ENCODE measurements at places on chromosomes 1 and 21.

DNA sequence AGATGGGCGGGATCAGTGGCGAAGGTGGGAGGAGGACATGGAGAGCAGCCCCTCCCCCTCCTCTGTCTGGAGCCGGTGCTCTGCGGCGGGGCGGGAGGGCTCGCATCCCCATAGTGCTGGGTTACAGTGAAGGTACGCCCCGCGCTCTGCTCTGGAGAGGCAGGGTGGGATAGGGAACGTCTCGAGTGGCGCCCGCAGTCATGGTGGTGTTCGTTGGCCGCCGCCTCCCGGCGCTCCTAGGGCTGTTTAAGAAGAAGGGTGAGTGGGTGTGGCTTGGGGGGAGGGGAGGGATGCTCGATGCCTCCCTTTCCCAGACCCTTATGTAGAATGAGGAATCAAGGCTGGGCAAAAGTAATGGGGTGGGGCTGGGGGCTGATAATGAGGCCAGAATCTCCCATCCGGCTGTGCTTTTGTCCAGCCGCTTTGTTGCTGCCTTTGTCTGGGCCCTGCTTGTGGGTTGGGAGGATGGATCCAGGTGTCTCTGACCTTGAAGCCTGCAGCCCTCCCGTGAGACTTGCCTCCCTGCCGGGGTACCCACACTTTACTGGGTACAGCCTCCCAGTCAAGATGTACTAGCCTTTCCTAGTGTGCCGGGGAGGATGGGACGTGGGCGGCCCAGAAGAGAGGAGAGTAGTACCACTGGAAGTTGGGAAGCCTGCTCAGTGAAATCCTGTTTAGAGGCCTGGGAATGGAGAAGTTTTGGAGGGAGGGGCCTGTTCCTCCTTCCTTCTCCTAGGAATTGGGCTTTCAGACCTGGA lies 51.4 kb downstream of the YARS1 start:
- DNase-seq = no peak

DNA sequence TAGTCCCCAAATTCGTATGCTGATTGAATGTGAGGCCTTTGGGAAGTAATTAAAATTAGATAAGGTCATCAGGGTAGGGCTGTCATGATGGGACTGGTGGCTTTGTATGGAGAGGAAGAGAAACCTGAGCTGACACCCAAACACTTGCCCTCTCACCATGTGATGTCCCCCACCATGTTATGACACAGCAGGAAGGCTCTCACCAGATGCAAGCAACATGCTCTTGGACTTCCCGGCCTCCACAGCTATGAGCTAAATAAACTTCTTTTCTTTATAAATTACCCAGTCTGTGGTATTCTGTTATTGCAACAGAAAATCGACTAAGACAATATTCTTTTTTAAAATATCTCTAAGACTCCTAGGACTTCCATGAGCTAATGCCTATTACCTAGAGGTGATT lies 43.6 kb upstream of the GUCA2B start:
- no peak for DNase-seq

- DNase-seq = no peak
Observed at GRCh38 chr1:53807916-53808315, 30.2 kb downstream of the NDC1 start.

DNA sequence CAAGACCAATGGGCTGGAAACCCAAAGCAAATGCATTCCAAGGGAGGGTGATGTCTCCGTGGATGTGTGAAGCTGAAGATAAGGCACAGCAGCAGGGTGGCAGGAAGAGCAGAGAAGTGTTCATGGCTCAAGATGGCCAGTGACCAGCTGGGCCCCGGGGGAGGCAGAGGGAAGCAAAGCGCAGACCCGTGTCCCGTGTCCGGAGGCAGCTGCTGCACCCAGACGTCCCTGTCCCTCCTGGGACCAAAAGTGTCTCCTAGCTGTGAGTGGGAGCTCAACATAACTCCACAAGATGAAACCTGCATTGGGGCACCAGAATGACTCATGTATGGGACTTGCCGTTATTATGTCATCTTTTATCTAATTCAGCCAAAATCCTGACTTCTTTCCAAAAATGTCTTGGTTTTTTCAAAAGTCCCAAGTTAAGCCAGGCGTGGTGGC lies 118.2 kb downstream of the RIPK4 start:
- no peak for DNase-seq

DNA sequence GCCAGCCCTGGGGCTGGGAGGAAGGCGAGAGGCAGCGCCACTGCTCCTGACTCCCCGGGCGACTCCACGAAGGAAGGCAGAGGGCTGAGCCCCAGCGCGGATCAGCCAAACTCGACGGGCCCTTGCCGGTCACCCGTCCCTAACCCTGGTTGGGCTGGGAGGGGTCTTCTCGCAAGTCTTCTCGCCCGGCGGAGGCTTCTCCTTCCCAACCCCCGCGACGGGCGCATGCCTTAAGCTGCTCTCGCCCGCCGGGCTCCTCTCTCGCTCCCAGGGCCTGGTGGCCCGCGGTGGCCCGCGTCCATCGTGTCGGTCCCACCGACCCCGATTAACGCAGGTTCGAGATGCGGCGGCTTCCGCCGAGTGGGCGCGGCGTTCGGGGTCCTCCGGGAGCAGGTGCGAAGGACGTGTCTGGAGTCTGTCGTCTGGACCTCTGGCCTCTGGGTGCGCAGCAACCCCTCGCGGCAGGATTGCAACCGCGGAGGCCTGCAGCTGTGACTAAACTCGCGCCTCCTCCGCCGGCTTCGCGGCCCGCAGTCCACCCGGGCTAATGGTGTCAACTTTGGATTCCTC lies 29.0 kb upstream of the PPM1J start:
- no peak for DNase-seq

GRCh38 chr1:117964290-117965038 lies 34.9 kb downstream of the WDR3 start:
- no peak for DNase-seq

DNA sequence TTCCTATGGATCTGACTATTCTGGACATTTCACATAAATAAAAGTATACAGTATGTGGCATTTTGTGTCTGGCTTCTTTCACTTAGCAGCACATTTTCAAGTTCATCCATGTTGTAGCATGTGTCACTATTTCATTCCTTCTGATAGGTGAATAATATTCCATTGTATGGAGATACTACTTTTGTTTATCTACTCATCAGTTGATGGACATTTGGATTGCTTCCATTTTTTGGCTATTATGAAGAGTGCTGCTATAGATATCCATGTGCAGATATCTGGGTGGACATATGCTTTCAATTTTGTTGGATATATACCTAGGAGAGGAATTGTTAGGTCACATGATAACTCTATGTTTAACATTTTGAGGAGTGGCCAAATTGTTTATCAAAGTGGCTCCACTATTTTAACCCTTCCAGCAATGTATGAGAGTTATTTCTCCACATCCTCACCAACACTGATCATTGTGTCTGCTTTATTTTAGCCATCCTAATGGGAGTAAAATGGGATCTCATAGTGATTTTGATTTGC lies 21.9 kb upstream of the MEF2D start:
- DNase-seq = no peak

DNA sequence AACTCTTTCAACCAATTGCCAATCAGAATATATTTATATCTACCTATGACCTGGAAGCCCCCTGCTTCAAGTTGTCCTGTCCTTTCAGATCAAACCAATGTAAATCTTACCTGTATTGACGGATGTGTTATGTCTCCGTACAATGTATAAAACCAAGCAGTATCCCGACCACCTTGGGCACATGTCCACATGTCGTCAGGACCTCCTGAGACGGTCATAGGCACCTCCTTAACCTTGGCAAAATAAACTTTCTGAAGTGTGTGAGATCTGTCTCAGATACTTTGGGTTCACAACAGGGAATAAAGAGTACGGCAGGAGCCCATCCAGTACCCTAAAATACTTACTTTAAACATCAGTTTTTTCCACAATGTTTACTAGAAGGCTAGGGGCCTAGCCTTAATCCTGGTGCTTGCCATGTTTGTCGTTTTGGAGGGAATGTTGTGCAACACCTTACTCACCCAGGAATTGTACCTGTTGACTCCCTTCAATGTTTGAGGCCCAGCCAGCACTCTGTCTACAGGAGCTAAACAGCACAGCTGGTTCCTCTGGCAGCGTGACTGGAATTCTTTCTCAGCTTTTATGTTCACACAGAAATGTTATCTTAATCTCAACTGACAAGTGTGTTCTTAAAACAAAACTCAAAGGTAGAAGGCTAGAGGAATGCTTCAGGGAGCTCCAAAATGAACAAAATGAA lies 90.8 kb upstream of the USP25 start:
- DNase-seq = no peak

DNA sequence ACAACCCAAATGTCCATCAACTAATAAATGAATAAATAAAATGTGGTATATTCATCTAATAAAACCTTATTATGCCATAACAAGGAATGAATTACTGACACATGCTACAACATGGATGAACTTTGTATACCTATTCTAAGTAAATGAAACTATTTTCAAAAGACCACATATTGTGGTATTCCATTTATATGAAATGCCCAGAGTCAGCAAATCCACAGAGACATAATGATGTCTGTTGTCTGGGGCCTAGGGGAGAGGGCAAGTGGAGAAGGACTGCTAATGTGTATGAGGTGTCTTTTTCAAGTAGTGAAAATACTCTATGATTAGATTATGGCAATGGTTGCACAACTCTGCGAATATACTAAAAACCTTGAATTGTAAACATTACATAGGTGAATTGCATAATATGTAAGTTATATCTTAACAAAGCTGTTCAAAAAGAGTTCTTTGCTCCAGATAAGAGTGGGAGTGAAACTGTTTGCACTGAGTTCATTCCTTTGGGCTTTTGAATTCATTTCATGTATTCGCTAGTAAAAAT lies 464.2 kb downstream of the NUF2 start:
- no peak for DNase-seq

DNA sequence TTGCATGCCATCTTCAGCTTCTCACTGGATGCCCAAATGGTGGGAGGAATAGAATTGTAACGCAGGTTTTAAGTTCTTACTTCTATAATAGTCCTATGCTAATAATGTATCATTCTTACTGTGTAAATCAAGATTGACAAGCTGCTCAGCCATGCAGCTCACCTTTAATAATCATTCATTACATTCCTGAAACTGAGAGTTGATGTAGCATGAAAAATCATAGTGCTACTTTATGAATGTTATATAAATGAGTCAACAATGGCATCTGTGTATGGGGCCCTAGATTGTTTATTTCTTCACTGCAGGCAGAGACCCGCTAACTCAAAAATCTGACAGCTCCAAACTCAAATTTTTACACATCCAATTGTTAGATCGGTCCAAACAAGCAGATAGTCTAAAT lies 34.4 kb downstream of the FH start:
- DNase-seq = no peak

DNA sequence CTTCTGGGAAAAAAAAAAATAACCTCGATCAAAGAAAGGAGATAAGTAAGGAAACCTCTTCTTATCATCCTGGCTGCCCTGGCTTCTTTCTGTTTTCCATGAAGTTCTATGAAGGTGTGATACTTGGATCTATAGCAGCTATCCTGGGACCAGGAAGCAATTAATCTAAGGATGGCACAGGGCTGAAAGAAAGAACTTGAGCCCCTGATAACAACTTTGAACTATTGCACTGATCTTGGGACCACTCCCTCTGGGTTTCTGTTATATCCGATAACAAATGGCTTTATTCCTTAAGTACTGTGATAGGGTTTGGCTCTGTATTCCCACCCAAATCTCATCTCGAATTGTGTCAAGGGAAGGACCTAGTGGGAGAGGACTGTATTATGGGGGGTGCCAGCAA lies 104.1 kb downstream of the DAB1 start:
- no peak for DNase-seq

- DNase-seq = no peak
Observed at GRCh38 chr1:1001057-1001783, 1.3 kb upstream of the HES4 start.

DNA sequence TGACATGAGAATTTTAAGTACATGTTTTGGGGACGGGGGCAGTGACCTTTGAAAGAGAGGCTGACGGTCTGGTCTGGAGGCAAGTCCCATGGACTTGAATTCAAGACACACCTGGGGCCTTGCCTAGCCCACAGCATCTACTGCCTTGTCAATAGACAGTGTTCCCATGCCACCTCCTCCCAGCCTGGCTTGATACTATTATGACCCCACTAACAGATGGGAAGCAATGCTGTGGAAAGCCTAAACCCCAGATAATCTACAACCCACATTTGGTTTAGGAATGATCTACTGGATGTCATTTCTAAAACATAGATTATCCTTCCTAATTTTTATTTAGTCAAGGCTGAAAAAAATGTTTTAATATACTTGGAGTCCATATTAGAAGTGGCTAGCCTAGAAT lies 17.8 kb upstream of the NFASC start:
- no peak for DNase-seq

DNA sequence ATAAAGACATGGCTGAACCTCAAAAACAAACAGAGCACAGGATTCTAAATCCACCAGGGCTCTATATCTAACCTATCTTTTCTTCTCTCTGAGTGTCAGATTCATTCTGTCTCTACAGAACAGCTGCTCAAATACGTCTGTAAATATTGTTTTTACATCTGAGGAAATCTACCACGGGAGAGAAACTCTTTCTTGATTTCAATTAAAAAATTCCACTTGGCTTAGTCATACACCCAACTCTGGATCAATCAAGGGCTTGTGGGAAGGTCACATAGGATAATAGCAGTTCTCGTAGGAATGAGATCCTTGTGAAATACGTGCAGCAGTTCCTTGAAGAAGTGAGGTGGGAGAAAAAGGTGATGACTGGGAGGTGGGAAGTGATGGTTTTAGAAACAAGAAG lies 1355.7 kb upstream of the ADGRL2 start:
- no peak for DNase-seq

GRCh38 chr1:19036813-19037605 lies 80.5 kb upstream of the IFFO2 start:
- no peak for DNase-seq

- DNase-seq = no peak
Observed at GRCh38 chr1:223776075-223776814, 63.9 kb downstream of the CAPN2 start.

DNA sequence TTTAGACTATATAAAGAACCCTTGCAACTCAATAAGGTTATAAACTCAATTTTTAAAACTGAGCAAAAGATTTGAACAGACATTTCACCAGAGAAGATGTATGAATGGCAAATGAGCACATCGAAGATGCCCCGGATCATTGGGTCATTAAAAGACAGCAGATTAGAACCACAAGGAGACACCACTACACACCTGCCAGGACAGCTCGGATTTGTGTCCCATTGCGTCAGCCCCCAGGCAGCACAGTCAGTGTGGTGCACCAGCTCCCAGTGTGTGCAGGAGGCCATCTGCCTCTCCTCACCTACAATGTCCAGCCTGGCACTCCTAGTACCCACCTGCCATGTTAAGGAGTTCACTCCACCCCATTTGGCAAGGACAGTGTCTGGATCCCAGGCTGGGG lies 61.1 kb upstream of the LRP8 start:
- no peak for DNase-seq

GRCh38 chr1:116062201-116062600 lies 49.0 kb upstream of the MAB21L3 start:
- DNase-seq = no peak

DNA sequence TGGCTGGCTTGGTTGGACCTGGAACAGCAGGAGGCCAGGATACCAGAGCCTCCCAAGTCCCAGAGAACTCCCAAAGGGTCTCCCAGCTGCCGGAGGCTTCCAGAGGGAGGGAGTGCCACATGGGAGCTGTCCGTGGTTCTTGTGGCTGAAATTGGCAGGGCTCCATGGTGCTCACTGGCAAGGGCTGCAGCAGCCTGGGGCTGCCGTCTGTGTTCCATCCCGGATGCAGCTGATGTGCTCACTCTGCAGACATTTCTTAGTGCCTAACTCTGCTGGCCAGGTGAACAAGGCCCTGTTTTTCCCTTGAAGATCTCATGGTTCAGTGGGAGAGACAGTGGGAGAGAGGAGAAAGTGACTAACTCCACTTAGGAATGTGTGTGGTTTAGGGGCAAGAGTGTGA lies 261.1 kb downstream of the CAMTA1 start:
- DNase-seq = no peak

GRCh38 chr1:56377431-56377830 lies 201.9 kb downstream of the PLPP3 start:
- DNase-seq = no peak
